Natural killer cell treated with Interleukin-12 subunit alpha and Interleukin-12 subunit beta and Interleukin-15 and Interleukin-18, amount 100 ng/mL, for 72 hours (primary cell): ENCODE measurements at places on chromosomes 7 and 10.
A peak's percentile ranks its signal among the peaks of the same experiment; 100 is the strongest.

- no peaks in the 10 kb centered on the region for H3K27me3 ChIP-seq
- peak overlapping the region; percentile 98 for H3K4me3 ChIP-seq
- peak overlapping the region; percentile 97 for H3K27ac ChIP-seq
Observed at GRCh38 chr7:142798451-142799436, 28.0 kb downstream of the PRSS2 start.

GRCh38 chr7:115056019-115056418 lies 134.1 kb downstream of the MDFIC start:
- no peak overlapping the region for H3K4me3 ChIP-seq
- no peak overlapping the region for H3K27ac ChIP-seq
- no peaks in the 10 kb centered on the region for H3K27me3 ChIP-seq
- H3K4me1 ChIP-seq = no peaks in the 10 kb centered on the region

GRCh38 chr10:73168465-73168803 lies 515 bp downstream of the FAM149B1 start:
- H3K36me3 ChIP-seq = peaks cover 17% of the 10 kb centered on the region
- DNase-seq = no peak
- peak overlapping the region; percentile 99 for H3K27ac ChIP-seq
- peaks cover 35% of the 10 kb centered on the region for H3K4me1 ChIP-seq
- no peaks in the 10 kb centered on the region for H3K27me3 ChIP-seq

GRCh38 chr7:51046482-51046881 lies 263.8 kb upstream of the GRB10 start:
- no peak overlapping the region for H3K27ac ChIP-seq
- no peak overlapping the region for H3K4me3 ChIP-seq
- no peak for DNase-seq

GRCh38 chr10:96243296-96243695 lies 28.1 kb downstream of the BLNK start:
- no peak overlapping the region for H3K27ac ChIP-seq
- no peaks in the 10 kb centered on the region for H3K36me3 ChIP-seq
- H3K4me1 ChIP-seq = no peaks in the 10 kb centered on the region

DNA sequence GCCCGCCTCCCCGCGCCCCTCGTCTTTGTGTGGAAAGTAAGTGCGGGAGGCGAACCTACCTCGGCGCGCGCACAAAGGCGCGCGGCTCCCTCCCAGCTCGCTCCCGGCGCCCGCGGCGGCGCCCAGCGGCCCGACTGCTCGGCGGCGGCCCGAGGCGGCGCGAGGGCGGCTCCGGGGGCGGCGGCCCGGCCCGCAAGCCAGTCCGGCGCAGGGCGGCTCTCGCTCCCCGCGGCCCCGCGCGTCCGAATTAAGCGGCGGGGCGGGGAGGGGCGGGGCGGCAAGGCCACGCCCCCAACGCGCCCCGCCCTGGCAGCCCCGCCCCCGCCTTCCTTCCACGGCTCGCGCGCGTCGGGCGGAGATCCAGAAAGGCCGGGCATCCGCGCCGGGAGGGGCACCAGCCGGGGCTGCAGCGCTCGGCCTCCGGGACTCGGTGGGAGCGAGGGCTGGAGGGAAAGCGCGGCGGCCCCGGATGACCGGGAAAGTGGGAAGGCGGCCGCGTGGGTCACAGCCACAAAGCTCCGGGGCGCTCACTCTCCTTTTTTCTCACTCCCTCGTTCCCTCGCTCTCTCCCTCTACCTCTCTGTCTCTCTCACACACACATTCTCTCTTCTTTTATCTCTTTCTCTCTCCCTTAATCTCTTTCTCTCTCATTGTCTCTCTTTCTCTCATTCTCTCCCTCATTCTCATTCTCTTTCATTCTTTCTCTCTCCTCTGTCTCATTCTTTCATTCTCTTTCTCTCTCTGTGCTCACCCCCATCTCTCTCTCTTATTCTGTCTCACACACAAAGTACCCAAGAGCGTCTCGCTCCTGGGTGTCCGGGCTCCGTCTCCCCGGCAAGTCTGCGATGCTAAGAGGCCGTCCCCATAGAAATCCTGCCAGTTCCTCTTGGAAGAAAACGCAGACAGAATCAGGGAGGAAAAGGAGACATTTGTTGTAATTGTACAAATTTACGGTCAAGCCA lies 170.2 kb downstream of the FAM107B start:
- peaks cover 37% of the 10 kb centered on the region for H3K36me3 ChIP-seq
- peak overlapping the region; percentile 90 for H3K27ac ChIP-seq
- H3K4me1 ChIP-seq = peaks cover 71% of the 10 kb centered on the region
- H3K27me3 ChIP-seq = no peaks in the 10 kb centered on the region
- peak overlapping the region; percentile 98 for H3K4me3 ChIP-seq

GRCh38 chr10:119132521-119133345 lies 28.8 kb downstream of the DENND10 start:
- DNase-seq = no peak
- H3K36me3 ChIP-seq = peaks cover 38% of the 10 kb centered on the region
- H3K4me3 ChIP-seq = peak overlapping the region; percentile 94
- H3K27me3 ChIP-seq = no peaks in the 10 kb centered on the region
- peak overlapping the region; percentile 98 for H3K27ac ChIP-seq

- H3K36me3 ChIP-seq = no peaks in the 10 kb centered on the region
- no peak overlapping the region for H3K4me3 ChIP-seq
- no peaks in the 10 kb centered on the region for H3K27me3 ChIP-seq
- H3K4me1 ChIP-seq = no peaks in the 10 kb centered on the region
- no peak overlapping the region for H3K27ac ChIP-seq
Observed at GRCh38 chr10:133163889-133164815, 4.1 kb downstream of the KNDC1 start.

GRCh38 chr10:16652154-16652553 lies 130.5 kb upstream of the C1QL3 start:
- no peak overlapping the region for H3K27ac ChIP-seq
- H3K36me3 ChIP-seq = peaks cover 4% of the 10 kb centered on the region
- DNase-seq = no peak
- no peaks in the 10 kb centered on the region for H3K27me3 ChIP-seq
- H3K4me1 ChIP-seq = peaks cover 38% of the 10 kb centered on the region
- H3K4me3 ChIP-seq = peak overlapping the region; percentile 2

GRCh38 chr7:157977717-157978496 lies 609.7 kb downstream of the PTPRN2 start:
- H3K4me3 ChIP-seq = no peak overlapping the region
- no peaks in the 10 kb centered on the region for H3K27me3 ChIP-seq
- peaks cover 6% of the 10 kb centered on the region for H3K36me3 ChIP-seq
- H3K4me1 ChIP-seq = no peaks in the 10 kb centered on the region

- DNase-seq = no peak
- H3K27ac ChIP-seq = no peak overlapping the region
- H3K4me1 ChIP-seq = no peaks in the 10 kb centered on the region
- H3K27me3 ChIP-seq = peaks cover 10% of the 10 kb centered on the region
- no peaks in the 10 kb centered on the region for H3K36me3 ChIP-seq
- no peak overlapping the region for H3K4me3 ChIP-seq
Observed at GRCh38 chr7:17725821-17726220, 214.5 kb downstream of the SNX13 start.

GRCh38 chr10:118590334-118590733 lies 5.1 kb downstream of the PRLHR start:
- H3K27me3 ChIP-seq = peaks cover 34% of the 10 kb centered on the region
- no peak overlapping the region for H3K4me3 ChIP-seq
- no peak for DNase-seq
- no peaks in the 10 kb centered on the region for H3K4me1 ChIP-seq

- H3K4me3 ChIP-seq = no peak overlapping the region
- H3K27me3 ChIP-seq = peaks cover 19% of the 10 kb centered on the region
- no peaks in the 10 kb centered on the region for H3K4me1 ChIP-seq
- H3K27ac ChIP-seq = no peak overlapping the region
- no peak for DNase-seq
Observed at GRCh38 chr7:50682079-50682478, 100.6 kb downstream of the GRB10 start.

GRCh38 chr7:3464900-3465622 lies 164.0 kb downstream of the SDK1 start:
- no peak for DNase-seq
- no peaks in the 10 kb centered on the region for H3K36me3 ChIP-seq
- H3K27ac ChIP-seq = no peak overlapping the region
- H3K27me3 ChIP-seq = peaks cover 25% of the 10 kb centered on the region
- no peak overlapping the region for H3K4me3 ChIP-seq

GRCh38 chr10:77041636-77042258 lies 595.9 kb downstream of the KCNMA1 start:
- H3K27ac ChIP-seq = no peak overlapping the region
- no peak overlapping the region for H3K4me3 ChIP-seq
- no peak for DNase-seq
- H3K36me3 ChIP-seq = no peaks in the 10 kb centered on the region
- peaks cover 10% of the 10 kb centered on the region for H3K4me1 ChIP-seq
- no peaks in the 10 kb centered on the region for H3K27me3 ChIP-seq
